ENCODE measurements at places on chromosomes 6 and 20. TPM values are rescaled to one million over a fixed set of nuclear protein-coding genes. Genes with fewer than 3 reads are reported as not detected.

DNA sequence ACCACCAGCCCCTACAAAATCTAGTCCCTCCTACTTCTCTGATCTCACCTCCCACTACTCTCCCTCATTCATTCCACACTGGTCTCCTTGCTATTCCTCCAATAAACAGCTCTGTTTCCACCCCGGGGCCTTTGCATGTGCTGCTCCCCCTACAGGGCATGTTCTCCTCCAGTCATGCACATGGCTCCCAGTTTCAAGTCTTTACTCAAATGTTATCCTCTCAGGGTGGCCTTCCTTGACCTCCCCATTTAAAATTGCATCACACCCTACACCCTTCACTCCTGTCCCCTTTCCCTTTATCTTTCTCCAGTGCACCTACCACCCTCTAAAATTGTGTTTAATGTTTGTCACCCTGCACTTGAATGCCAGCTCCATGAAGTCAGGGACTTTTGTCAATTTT is 174.5 kb downstream of the MRPL14 start:
- no peak overlapping the region for H3K27ac ChIP-seq
- H3K36me3 ChIP-seq: no peaks in the 10 kb centered on the region
- no peak overlapping the region for H3K4me3 ChIP-seq

DNA sequence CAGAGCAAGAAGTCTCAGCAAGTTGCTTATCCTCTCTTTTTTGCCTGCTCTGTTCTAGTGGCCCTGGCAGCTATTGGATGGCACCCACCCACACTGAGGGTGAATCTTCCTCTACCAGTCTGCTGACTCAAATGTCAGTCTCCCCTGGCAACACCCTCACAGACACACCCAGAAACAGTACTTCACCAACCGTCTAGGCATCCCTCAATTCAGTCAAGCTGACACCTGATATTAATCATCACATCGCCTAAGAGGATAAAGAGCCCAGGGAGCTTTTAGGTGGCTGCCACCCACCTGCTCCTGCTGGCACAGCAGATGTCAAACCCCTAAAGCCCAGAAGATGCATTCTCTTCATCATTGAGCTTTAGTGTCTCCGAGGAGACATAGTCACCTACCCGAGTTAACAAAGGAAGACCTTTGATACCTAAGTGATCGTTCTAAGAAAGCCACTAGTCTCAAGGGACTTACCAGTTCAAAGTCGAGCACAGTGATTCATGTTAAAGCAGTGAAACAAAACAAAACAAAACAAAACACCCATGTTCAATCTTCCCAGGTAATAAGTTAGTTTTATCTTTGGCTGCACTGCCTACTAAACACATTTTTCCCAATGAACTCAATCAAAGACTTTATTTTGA is 97.7 kb upstream of the KCNQ5 start:
- no peak overlapping the region for H3K27ac ChIP-seq
- H3K4me3 ChIP-seq: no peak overlapping the region
- DNase-seq: no peak
- no peaks in the 10 kb centered on the region for H3K27me3 ChIP-seq
- no peaks in the 10 kb centered on the region for H3K4me1 ChIP-seq

GRCh38 chr20:25654487-25654886 is 30.7 kb upstream of the NANP start:
- H3K27ac ChIP-seq: no peak overlapping the region
- H3K36me3 ChIP-seq: no peaks in the 10 kb centered on the region
- H3K4me3 ChIP-seq: no peak overlapping the region
- no peaks in the 10 kb centered on the region for H3K4me1 ChIP-seq

- H3K4me1 ChIP-seq: no peaks in the 10 kb centered on the region
- no peak overlapping the region for H3K4me3 ChIP-seq
- no peak overlapping the region for H3K27ac ChIP-seq
- no peaks in the 10 kb centered on the region for H3K36me3 ChIP-seq
These were observed 35.0 kb upstream of the TENT5A start for GRCh38 chr6:81787313-81788068.

DNA sequence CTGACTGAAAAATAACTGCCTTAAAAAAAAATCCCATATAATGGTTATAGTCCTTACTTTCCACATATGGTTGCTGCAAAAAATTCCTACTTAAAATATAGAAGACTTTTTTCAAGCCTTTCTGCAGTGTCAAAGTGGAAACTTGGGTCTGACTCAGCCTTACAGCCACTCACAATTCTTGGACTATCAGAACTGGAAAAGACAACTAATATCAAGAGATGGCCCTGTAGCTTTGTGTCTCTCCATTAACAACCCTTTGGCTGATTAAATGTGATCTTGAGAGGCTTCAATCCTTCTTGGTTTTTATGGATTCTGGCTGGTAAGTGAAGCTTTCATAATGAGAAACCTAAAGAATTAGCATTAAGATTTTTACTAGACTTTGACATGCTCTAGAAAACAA is 307.8 kb downstream of the RNGTT start:
- H3K4me1 ChIP-seq: no peaks in the 10 kb centered on the region
- H3K27ac ChIP-seq: no peak overlapping the region
- H3K36me3 ChIP-seq: no peaks in the 10 kb centered on the region

GRCh38 chr6:36120979-36121786 is 9.1 kb upstream of the MAPK13 start:
- H3K4me1 ChIP-seq: peaks cover 8% of the 10 kb centered on the region
- H3K4me3 ChIP-seq: no peak overlapping the region
- no peaks in the 10 kb centered on the region for H3K27me3 ChIP-seq

DNA sequence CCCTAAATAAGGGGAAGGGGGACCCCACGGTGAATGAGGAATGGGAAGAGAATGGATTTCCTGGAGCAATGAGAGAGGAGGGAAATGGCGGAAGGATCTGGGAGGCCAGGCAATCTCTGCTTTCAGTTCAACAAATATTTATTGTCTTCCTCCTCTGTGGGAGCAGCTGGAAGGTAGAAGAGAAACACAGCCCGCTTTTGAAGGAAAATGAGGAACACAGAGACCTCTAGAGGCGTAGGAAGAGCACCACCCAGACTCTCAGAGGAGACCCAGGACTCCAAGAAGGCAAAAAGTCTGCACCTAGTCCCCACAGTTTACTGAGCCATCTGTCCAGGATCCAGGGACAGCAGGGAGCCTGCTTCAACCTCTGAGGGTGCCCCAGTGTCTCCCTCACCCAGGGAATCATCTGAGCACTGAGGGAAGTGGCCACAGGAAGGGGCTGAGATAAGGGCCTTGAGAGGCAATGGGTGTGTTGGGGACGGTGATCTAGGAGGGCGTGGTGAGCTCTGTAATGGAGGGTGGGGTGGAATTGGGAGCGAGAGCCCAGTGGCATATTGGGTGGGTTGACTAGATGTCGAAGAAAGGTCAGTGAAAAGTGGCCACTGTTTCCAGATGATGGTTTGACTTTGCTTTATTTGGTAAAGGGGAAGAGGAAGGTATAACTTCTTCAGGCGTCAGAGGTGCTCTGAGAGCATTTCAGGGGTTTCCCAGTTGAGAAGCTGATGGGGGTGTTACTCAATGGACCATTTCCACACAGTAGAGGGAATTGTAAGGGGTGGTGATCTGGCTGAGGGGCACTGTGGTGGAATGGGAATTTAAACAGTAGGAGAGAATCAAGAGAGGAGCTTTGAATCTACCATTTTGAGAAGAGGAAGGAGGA is 610 bp downstream of the PSORS1C1 start:
- peaks cover 5% of the 10 kb centered on the region for H3K4me1 ChIP-seq
- H3K36me3 ChIP-seq: no peaks in the 10 kb centered on the region
- DNase-seq: peak; percentile 43

GRM1 gene
- 0.68 TPM for total RNA-seq

RBBP8NL gene
- 4.9 TPM for total RNA-seq

SMLR1 gene
- 0.28 TPM for total RNA-seq

OXT gene
- total RNA-seq: 9.8 TPM

All from prostate gland (tissue), 2 donors.